ENCODE measurements at places on chromosomes 11 and 22.

DNA sequence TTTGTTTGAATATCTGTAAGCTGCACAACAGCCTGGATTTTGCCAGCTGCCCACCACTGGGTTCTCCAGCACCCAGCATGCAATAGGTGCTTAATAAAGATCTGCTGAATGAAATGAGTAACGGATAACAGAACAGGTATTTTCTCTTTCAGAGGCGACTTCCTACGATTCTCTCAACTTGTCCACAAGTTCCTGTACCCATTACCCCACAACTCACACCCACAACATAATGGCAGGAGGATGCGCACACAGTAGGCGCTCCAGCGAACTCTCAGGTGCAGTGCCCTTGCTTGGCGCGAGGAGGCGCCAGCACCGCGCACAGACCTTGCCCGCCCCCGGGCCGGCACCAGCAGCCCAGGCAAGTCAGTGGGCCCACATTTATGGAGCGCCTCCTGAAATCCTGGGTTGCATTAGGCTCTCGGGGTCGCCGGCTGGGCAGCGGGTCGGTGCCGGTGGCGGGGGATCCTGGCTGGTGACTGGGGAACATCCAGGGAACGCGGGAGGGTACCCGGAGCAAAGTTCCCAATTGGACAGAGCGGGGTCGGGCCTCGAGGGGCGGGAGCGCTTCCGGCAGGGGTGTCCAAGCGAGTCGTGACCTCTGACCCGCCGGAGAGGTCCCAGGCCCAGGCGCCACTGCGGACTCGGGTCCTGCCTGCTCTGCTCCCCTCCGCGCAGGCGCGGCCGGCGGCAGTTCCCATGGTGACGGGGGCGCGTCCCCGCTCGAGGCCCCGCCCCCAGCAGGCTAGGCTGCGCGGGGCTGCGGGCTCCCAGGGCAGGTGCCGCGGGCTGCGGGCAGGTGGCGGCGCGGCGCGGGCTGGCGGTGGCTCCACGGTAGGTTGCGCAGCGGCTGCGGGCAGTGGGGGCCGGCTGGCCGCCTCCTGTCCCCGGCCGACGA is at the start of gene KIAA1671:
KIAA1671 (plus strand) TSS at position 775 of the 895 bp plus-strand sequence. CDS start 75,284 bp downstream, outside the sequence.
- DNase-seq = no peak

- DNase-seq = no peak
These were observed 71.2 kb upstream of the SHISAL1 start for GRCh38 chr22:44383652-44384562.

- no peak for DNase-seq
These were observed 156.8 kb downstream of the MYO18B start for GRCh38 chr22:25898707-25899365.

DNA sequence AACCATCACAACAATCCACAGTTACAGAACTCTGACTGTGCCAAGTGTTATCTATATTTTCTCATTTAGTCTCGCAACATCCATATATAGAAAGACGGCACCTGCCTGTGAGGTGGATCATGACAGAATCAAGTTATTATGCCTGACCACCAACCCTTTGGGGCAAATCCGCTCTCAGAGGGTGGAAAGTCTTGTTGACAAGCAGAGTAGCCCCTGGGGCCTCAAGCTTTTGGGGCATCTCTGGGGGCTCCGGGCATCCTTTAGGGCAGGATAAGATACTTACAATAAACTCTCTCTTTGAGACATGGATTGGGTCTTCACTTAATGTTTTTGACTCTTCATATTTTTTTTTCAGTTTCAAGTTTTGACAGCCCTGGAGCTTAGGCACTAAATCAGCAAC is 150.5 kb upstream of the NAV2 start:
- DNase-seq = no peak

DNA sequence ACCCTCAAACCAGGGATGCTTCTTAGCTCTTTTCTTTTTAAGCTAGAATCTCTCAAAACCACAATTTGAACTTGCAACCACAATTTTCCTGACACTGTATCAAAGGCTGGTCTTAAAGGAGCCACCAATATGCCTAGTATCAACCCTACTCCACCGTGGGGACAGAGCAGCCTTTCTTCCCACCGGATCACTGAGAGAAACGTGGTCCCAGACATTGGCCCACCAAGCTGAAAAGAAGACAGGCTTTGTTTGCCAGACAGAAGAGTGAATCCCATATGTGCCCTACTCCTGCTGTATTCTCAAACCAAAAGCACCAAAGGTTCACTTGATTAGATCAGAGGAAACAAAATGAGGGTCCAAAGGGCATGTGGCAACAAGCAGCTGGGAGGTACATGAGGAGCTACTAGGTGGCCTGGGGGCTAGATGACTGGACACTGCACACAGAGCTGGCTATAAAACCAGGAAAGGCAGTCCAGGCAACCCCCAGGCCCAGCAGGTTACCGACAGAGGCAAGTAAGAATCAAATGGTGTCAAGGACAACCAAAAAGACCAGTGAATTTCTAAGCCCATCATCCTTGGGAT is 3.6 kb upstream of the VWCE start:
- no peak for DNase-seq

- no peak for DNase-seq
These were observed 260.1 kb downstream of the DCDC1 start for GRCh38 chr11:31109446-31109845.

GRCh38 chr11:33942954-33943353 is 51.1 kb upstream of the LMO2 start:
- no peak for DNase-seq

- DNase-seq = peak; percentile 69
These were observed 37.3 kb upstream of the RBFOX2 start for GRCh38 chr22:36065775-36066544.

DNA sequence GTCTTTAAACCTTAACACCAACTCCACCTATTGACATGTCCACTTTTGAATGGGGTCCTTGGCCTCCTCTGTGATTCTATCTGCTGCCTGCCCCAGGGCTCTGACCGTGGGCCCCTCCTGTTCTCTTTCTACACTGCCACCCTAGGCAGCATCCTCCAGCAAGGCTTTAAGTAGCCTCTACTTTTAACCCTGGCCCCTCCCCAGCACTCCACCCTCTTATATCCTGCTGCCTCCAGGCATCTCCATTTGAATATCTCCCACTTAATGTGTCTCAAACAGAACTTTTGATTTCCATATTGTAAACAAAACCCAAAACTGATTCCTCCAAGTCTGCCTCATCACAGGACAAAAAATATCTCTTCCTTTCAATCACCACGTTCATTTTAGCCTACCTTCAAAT is 90.5 kb upstream of the ARHGAP32 start:
- no peak for DNase-seq

- DNase-seq = no peak
These were observed 11.6 kb upstream of the ALKBH3 start for GRCh38 chr11:43868852-43869567.

- DNase-seq = no peak
These were observed 466.2 kb downstream of the SOX6 start for GRCh38 chr11:15890031-15890713.

GRCh38 chr11:85540635-85541205 is 86.4 kb downstream of the DLG2 start:
- no peak for DNase-seq

- DNase-seq = no peak
These were observed 973.2 kb upstream of the RAG2 start for GRCh38 chr11:37571246-37571645.

GRCh38 chr11:119380160-119380826 is 1.2 kb downstream of the USP2 start:
- DNase-seq = no peak

DNA sequence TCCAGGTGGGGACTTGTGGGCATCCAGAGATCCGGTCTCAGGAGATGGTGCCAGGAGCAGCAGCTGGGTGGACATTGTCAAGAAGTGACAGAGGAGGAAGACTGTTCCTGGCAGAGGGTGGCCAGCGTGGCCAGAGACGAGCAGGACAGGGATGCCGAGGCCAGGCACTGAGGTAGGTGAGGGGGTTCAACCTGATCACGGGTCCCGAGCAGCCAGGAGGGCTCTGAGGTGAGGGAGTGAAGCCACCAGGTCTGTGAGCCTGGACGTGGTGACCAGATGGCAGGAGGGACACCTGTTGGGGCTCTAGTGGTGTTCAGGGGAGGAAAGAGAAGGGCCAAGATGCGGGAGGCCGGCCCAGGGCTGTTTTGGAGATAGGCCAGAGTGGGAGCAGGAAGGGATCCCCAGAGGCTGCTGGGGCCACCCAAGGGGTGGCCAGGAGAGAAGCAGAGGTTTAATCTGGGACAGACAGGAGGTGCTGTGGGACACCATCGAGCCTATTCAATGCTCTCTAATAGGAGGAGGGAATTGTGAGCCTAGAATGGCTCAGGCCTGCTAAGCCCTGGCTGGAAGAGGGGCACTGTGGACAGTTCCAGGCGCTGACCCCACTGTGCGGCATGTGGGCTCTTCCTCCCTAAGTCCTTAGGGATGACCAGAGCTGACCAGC is 6.3 kb downstream of the PPM1F start:
- DNase-seq = no peak

GRCh38 chr11:35514481-35514880 is 10.9 kb downstream of the PAMR1 start:
- DNase-seq = no peak

DNA sequence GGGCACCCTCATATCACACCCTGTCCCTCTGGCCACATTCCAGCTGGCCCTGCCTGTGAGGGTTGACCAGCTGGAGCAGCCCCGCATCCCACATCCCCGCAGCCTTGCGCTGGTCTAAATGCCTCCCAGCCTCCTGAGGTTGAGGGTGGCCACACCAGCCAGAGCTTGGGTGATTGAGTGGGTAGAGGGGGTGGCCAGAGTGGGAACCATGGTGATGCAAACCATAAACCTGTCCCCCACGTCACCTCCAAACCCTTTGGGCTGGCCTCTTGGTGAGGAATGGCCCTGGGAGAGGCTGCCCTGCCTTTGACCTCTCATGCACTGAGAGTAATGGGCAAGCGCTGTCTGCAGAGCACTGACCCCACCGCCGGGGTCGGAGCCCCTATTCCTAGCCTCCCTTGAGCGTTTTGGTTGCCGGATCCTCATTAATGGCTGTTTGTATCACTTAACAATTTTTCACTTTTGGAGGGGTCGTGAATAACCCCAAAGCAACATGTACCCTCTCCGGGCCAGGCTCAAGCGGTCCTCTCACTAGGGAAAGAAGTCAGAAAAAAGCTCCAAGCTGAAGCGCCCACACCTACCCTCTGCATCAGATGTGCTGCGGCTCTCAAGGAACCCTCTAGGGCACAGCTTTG is 16.0 kb upstream of the KCNQ1OT1 start:
- DNase-seq = no peak

DNA sequence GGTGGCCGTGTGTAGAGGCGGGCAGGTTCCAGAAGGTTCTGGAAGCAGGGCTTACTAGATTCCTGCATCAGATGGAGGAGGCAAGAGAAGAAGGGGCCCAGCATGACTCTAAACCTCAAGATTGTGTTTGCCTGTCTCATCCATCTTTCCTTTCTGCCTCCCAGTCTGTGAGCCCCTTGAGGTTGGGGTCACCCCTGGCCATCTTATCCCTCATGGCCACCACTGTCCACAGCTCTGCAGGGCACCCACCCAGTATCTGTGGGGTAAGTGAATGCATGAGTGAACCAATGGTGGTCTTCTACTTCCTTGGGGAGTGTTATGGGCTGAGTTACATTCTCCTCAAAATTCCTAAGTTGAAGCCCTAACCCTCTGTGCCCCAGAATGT is 79.3 kb downstream of the MYEOV start:
- DNase-seq = no peak

GRCh38 chr11:74055938-74056337 is 47.1 kb upstream of the UCP3 start:
- no peak for DNase-seq

GRCh38 chr11:132901638-132902471 is 630.4 kb downstream of the OPCML start:
- no peak for DNase-seq

Measured in NCI-H2029 treated with DMSO at 0.1 percent for 48 hours (cell line).